ENCODE measurements at places on chromosomes 11 and 22.
A peak's percentile ranks its signal among the peaks of the same experiment; 100 is the strongest.

- DNase-seq: no peak
Observed at GRCh38 chr11:124801014-124801413, 808 bp upstream of the MSANTD2 start.

GRCh38 chr11:45062974-45063635, 83.3 kb upstream of the PRDM11 start:
- DNase-seq: no peak

DNA sequence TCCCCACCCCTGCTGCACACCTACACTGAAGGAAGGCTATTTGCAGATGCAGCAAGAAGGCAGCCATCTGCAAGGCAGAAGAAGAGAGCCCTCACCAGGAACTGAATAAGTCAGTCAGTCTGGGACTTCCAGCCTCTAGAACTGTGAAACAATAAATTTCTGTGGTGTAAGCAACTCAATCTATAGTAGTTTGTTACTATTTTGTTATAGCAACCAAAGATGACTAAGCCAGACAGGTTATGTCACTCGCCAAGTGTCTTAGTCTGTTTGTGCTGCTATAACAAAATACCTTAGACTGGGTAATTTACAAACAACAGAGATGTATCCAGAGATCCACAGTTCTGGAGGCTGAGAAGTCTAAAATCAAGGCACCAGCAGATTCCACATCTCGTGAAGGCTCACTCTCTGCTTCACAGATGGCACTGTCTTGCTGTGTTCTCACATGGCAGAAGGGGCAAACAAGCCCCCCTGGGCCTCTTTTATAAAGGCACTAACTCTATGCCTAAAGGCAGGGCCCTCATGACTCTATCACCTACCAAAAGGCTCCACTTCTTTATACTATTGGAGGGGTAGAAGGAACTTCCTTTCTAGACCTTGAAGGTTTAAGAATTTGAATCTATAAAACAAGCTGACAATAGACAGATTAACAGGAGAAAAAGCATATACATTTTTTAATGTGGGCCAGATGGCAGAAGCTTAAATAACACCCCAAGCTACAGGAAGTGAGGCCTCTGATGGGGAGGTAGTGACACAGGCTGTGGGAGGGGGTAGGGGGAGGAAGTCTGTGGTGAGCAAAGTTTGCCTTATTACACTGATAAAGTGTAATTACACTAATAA, 12.3 kb downstream of the APOL6 start:
- DNase-seq: no peak

GRCh38 chr11:100791860-100792259, 104.8 kb downstream of the ARHGAP42 start:
- DNase-seq: peak; percentile 14

GRCh38 chr11:27354359-27354965, 8.6 kb downstream of the CCDC34 start:
- DNase-seq: no peak

GRCh38 chr11:121723246-121723741, 270.5 kb upstream of the SORL1-AS1 start:
- no peak for DNase-seq

- DNase-seq: no peak
Observed at GRCh38 chr11:133903056-133903455, 53.7 kb downstream of the IGSF9B start.

- no peak for DNase-seq
Observed at GRCh38 chr11:104704146-104704830, 194.0 kb downstream of the CASP12 start.

DNA sequence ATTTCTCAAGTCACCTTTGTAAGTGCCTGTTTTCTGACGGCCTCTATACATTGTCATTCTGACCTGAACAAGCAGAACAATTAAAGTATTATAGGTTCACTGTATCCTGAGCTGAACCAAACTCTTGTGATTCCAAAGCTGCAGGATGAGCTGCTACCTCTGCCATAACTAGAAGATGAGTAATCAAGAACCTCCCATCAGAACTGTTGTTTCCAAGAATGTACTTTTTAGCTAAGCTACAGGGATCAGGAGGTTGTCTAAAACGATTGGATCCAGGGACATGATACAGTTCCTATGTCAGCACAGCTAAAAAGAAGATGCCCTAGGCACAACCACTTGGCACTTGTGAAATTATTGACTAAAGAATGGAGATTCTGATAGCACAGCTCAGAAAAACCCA, 288.4 kb upstream of the CCDC90B start:
- peak; percentile 4 for DNase-seq

GRCh38 chr11:18347471-18348125, 25.2 kb downstream of the GTF2H1 start:
- DNase-seq: peak; percentile 83

DNA sequence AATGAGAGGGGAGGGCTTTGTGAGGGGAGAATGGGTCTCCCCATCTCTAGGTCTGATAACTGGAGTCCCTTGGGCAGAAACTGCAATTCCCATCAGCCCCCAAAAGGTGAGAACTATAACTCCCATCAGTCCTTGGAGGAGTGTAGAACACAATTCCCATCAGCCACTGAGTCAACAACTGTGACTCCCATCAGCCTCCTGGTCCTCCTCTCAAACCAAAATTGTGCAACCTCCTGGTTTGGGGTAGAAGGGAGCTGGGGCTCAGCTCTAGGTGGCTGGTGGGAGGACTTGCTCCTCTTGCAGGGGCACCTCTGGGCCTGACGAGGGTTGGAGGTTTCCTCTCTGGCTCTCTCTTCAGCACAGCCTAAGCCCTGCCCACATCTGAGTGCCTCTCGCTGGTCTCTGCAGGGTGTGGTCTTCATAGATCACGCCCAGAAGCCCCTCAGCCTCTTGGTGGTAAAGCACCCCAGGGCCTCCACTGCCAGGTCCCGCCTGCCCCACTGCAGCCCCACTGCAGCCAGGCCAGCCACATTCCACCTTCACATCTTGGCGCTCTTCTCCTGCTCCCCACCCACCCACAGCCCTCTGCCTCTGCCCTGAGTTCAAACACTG, 18.5 kb downstream of the SLC22A12 start:
- DNase-seq: no peak

DNA sequence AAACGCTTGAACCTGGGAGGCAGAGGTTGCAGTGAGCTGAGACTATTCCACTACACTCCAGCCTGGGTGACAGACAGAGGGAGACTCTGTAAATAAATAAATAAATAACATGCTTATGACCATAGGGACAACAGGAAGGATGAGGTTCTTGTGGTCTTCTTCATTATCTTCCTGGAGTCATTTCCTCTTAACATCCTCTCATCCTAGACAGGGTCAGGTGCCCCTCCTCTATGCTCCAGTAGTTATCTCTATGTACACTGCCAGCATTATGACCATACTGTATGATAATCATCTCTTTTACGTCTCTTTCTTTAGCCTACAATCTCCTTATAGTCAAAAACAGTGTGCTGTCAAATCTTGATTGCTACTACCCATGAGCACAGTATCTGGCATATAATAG, 17.7 kb downstream of the RAB30 start:
- no peak for DNase-seq

GRCh38 chr22:44876921-44877320, 124.5 kb downstream of the ARHGAP8 start:
- no peak for DNase-seq

DNA sequence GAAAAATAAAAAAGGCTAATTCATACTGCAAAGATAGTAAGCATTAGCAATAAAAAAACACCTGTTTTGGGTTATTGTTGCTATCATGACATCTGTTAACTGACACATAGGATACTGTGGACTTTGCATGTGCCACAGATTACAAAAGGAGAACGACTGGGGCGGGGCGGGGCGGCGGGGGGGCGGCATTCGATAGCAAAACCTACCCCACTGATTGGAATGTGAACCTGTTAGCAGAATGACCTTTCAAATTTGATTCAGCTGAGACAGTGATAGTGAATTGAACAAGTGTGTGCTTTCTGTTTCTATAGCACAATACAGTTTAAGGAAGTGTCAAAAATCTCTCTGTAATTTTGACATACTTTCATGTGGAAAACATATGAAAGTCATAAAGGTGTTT, 14.9 kb downstream of the MMP20 start:
- DNase-seq: no peak

DNA sequence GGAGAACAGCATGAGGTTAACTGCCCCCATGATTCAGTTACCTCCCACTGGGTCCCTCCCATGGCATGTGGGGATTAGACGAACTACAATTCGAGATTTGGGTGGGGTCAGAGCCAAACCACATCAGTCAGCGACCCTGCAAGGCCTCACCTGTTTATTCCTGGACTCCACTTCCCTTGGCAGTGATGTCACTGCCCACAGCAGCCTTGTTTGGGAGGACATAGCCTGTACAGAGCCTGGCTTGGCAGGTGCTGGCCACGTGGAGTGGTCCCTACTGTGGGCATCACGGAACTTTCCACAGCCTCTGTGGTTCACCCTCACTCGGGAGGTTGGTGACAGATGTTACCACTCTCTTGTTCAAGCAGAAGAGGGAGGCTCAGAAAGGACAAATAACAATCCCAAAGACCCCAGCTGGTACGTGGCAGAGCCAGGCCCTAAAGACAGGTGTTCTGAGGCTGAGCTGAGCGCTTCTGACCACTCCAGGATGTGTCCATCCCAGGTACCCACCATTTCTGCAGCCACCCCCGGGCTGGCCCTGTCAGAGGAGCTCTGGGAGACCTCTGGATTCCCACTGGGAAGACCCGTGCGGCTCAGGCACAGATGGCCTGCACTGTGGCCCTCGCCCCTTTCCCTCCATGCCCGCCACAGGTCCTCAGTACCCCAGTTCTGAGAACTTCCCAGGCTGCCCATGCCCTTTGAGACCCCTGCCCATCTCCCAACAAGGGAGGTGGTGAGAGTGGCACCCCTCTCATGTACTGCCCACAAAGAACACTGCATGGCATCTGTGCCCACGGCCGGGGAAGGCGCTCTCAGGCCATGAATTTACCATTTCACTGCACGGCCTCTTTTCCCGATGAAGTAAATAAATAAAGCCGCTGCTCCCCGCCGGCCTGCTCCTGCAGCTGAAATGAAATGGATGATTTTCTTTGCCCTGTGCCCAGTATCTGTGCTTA, 605.8 kb downstream of the TBC1D22A start:
- no peak for DNase-seq

DNA sequence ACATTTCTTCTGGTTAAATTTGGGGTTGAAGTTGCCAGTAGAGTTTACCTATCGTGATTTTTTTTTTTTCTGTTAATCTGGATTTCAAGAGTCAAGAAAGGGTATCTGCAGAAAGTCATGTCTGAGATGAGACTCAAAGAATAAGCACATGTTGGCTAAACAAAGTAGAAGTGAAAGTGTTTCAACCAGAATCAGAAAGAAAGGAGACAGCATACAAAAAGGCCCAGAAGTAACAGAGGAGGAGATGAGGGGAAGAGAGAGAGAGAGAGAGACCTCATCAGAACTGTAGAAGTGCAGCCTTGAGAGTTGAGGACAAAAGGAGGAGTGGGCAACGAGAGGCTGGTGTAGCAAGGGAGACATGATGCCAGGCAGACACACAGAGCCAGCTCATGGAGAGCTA, 54.9 kb downstream of the SVIP start:
- DNase-seq: no peak

GRCh38 chr22:23267226-23268043, 87.1 kb downstream of the BCR start:
- DNase-seq: no peak

- no peak for DNase-seq
Observed at GRCh38 chr11:78100261-78100660, 20.6 kb upstream of the NDUFC2 start.

DNA sequence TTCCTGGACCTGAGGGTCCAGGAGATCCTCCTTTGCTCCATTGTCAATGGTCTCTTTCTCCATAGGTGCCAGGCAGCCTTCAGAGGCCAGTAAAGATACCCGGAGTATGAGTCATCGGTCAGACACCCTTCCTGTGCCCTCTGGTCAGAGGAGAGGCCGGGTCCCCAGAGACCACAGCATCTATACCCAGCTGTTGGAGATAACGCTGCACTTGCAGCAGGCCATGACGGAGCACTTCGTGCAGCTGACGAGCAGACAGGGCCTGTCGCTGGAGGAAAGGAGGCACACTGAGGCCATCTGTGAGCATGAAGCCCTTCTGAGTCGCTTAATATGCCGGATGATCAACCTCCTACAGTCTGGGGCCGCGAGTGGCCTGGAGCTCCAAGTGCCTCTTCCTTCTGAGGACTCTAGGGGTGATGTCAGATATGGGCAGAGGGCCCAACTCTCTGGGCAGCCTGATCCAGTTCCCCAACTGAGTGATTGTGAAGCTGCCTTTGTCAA, at the start of gene ACCSL:
Gene ACCSL (plus strand): TSS at position 51 of the 501 bp plus-strand sequence. CDS start 56 bp downstream, at position 107.
- DNase-seq: no peak

DNA sequence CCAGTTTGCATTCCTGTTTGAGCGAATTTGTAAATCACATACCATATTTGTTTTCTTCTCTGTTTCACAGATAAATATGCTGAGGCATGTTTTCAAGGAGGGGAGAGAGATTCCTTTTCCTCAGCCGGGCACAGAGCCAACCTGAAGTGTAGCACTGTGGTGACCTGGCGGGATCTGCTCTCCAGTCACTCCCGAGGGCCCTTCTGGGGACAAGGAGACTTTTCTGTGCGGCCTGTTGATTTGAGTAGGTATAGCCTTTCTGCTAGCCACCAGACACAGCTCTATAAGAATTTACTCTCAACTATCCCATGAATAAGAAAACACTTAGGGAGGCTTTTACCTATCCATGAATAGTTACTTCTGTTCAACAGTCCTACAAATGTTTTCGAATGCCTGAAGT, 63.5 kb upstream of the FDX1 start:
- no peak for DNase-seq

- DNase-seq: no peak
Observed at GRCh38 chr11:27013781-27014361, 20.0 kb downstream of the FIBIN start.

DNA sequence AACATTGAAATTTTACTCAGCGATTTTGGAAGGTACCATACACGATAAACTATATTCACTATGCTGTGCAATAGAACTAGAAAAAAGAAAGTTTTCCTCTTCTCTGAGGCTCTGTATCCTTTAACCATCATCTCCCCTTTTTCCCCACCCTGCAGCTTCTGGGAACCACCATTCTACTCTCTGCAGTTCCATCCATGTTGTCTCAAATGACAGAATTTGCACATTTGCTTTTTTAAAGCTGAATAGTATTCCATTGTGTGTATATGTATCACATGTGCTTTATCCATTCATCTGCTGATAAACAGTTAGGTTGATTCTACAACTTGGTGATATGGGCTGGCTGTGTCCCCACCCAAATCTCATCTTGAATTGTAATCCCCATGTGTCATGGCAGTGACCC, 21.2 kb downstream of the TMEM123 start:
- no peak for DNase-seq

GRCh38 chr11:3989921-3990290, 104.7 kb upstream of the RRM1 start:
- DNase-seq: no peak

DNA sequence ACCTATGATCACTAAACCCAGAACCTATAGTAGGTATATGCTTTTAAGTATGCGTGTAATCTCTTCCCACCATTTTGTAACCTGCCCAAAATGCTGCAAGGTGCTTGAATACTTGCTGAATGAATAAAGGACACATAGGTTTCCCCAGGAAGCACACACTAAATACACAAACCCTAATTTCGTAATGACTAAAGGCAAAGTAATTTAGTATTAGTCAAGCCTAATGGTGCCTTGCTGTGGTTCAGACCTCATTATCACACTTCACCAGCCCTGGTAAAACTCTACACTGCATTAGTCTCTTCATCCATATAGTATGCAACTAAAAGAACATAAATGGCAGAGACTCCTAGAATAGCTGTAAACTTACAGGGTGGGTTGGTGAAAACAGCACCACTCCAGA, 289.0 kb upstream of the PITPNB start:
- no peak for DNase-seq

GRCh38 chr22:20430101-20430719, 7.4 kb downstream of the SCARF2 start:
- DNase-seq: no peak

Measured in amniotic stem cell (primary cell).